ENCODE measurements at places on chromosomes 11 and 22.
A peak's percentile ranks its signal among the peaks of the same experiment; 100 is the strongest.

DNA sequence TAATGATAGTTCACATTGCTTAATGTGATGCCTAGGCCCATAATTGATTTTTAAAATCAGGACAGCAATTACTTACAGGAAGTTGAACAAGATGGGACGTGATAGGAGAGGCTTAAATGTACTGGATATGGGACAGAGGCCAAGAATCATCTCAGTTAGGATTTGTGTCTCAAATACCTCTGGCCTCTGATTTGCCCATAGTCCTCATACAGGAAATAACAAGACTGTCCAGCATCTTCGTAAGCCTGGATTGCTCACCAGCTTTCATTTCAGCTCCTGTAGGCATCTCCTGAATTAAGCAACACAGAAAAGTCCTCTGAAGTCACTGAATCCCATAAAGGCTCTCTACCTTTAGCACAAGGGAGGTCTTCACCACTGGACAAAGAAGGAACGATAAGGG lies at the start of gene MRGPRX3:
Gene MRGPRX3, plus strand, starts transcription at position 231 of the 400 bp plus-strand sequence. CDS start 4,632 bp downstream, outside the sequence.
- DNase-seq = no peak

- peak; percentile 58 for DNase-seq
Observed at GRCh38 chr11:26201411-26201810, 130.5 kb upstream of the ANO3 start.

GRCh38 chr11:10625982-10626311 lies 57.5 kb upstream of the LYVE1 start:
- no peak for DNase-seq

DNA sequence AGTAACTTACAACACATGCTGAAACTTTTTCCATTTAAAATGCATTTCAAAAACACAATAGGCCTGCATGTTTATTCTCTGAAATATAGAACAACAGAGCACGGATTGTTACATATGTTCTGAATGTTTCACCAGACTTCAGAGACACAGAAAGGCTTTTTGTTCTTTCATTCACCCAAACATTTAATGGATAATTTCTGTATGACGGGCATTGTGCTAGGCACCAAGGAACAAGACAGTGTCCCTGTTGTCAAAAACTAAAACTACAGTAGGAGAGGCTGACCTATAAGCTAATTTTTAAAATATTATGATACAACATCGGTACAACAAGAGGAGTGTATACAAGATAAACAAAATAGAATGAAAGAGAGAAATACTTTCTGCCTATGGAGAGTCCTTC lies 81.9 kb upstream of the TEAD1 start:
- no peak for DNase-seq

- DNase-seq = no peak
Observed at GRCh38 chr11:73400293-73400692, 24.1 kb downstream of the RELT start.

DNA sequence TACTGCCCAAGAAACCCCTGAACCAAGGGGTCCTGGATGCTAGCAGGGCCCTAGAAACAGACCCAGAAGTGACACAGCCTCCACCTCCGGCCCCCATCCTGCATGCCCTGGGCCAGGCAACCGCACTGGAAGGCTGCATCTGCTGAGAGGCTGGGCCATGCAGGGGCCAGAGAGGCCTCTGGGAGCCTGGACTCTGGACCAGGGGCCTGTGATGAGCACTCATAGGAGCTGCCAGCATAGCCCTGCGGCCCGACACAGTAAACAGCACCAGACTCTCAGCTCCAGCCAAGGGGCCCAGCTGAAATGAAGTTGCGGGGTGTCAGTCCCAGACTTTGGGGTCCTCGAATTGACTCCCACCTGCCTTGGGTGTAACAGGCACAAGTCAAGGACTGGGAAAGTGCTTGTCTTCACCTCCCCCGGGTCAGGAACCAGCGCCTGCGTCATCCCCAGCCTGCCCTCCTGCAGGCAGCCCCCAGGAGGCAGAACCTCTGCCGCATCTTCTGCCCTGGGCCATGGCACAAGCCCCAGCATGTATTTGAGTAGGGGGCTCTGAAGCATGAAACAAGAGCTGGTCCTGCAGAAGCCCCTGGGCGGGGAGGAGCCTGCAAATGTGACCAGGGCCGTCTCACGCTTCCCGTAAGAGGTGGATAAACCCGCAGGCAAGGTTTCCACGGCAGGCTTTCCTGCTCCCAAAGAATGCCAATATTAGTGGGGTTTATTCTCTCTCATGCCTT lies 25.2 kb upstream of the CCND1 start:
- DNase-seq = no peak

DNA sequence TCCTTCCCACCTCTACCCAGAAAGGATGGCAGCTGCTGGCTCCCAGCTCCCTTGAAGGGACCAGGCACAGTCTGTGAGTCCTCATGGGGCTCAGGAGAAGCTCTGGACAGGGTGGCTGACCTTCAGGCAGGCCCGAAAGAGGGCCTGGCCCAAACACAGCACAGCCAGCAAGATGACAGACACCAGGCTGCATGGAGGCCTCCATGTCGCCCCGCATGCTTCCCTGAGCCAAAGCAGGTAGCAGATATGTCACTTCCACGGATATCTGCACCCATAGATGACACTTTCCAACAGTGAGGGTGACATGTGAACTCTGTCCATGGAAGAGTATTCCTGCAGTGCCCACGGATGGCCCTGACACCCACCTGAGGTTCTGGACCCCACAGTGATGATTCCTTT lies 18.4 kb downstream of the EIF1AD start:
- DNase-seq = no peak

GRCh38 chr11:38019072-38019775 lies 1421.2 kb upstream of the RAG2 start:
- DNase-seq = no peak

GRCh38 chr22:19607192-19608002 lies 83.2 kb upstream of the CLDN5 start:
- no peak for DNase-seq

All from fibroblast of skin of scalp (primary cell).